Stimulated activated CD8-positive, alpha-beta memory T cell treated with anti-CD3 and anti-CD28 coated beads, Interleukin-7, amount 100 ng/mL, for 24 hours (primary cell): ENCODE measurements at places on chromosomes 16 and 17.

DNA sequence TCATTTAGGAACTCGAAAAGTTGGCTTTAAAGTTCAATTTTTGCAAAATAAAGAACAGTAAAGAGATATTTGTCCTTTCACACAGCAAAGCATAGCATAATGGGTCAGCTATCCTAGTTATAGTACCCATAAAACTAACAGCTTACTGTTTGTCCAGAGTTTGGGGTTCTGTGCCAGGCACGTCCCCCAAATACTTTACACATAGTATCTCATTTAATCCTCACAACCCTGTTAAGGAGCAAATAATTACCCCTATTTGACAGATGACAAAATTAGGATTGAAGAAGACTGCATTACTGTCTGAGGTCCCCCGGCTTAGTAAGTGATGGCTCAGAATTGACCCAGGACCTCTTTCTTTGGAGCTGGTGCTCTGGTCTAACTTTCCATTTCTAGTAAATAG is 52.6 kb downstream of the MYO1D start:
- DNase-seq, result no peak

- no peak for DNase-seq
Measured at GRCh38 chr16:84379709-84380362, 11.5 kb downstream of the ATP2C2 start.

- DNase-seq, result no peak
Measured at GRCh38 chr16:49021136-49021535, 260.5 kb downstream of the CBLN1 start.

DNA sequence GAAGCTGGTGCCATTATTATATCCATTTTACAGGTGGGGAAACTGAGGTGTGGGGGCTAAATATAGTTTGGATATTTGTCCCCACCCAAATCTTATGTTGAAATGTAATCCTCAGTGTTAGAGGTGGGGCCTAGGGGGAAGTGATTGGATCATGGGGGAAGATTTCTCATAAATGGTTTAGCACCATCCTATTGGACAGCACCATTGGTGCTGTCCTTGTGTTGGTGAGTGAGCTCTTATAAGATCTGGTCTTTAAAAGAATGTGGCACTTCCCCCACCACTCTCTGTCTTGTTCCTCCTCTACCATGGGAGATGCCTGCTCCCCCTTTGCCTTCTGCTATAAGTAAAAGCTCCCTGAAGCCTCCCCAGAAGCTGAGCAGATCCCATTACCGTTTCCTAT is 119.8 kb upstream of the SEC14L1 start:
- DNase-seq, result no peak

GRCh38 chr17:82560802-82561428 is 41.4 kb downstream of the FOXK2 start:
- DNase-seq, result no peak

- DNase-seq, result no peak
Measured at GRCh38 chr17:65183736-65184135, 46.6 kb downstream of the RGS9 start.

- no peak for DNase-seq
Measured at GRCh38 chr17:337453-337852, 15.2 kb downstream of the RPH3AL start.

GRCh38 chr16:12447556-12447955 is 356.1 kb downstream of the CPPED1 start:
- no peak for DNase-seq

- no peak for DNase-seq
Measured at GRCh38 chr16:62177351-62178203, 141.3 kb upstream of the CDH8 start.

GRCh38 chr17:4520894-4521600 is 22.4 kb downstream of the SPNS2 start:
- no peak for DNase-seq

- no peak for DNase-seq
Measured at GRCh38 chr17:35730400-35731005, 936 bp upstream of the RASL10B start.

DNA sequence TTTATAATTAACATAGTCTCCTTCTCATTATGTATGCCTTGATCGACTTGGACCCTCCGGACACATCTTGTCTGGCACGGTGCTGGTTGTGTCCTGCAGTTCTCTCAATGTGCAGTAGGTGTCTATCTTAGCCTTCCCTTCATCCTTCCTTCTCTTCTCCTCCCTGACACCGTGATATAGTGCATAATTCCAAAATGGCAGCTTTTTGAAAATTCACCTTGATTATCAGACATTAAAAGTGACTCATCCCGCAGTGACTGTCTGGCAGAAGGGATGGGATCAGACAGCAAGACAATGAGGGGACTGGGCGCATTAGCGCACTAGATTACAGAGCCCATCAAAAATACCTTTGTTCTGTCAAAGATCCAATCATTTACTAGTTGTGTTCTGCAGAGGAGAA is 70.0 kb upstream of the PMFBP1 start:
- no peak for DNase-seq

- no peak for DNase-seq
Measured at GRCh38 chr16:76371441-76371840, 94.2 kb downstream of the CNTNAP4 start.

- DNase-seq, result peak; percentile 33
Measured at GRCh38 chr17:17313350-17313991, 10.3 kb downstream of the NT5M start.

DNA sequence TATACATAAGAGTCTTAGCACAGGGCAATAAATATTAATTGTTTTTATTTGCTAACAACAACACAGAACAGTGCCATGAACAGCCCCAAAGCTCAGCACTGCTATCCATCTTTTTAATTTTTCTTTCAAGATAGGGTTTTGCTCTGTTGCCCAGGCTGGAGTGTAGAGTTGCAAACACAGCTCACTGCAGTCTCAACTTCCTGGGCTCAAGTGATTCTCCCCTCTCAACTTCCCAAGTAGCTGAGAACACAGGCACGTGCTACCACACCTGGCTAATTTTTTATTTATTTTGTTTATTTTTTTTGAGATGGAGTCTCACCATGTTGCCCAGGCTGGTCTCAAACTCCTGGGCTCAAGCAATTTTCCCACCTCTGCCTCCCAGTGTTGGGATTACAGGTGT is 47.6 kb upstream of the AKAP1 start:
- DNase-seq, result no peak

DNA sequence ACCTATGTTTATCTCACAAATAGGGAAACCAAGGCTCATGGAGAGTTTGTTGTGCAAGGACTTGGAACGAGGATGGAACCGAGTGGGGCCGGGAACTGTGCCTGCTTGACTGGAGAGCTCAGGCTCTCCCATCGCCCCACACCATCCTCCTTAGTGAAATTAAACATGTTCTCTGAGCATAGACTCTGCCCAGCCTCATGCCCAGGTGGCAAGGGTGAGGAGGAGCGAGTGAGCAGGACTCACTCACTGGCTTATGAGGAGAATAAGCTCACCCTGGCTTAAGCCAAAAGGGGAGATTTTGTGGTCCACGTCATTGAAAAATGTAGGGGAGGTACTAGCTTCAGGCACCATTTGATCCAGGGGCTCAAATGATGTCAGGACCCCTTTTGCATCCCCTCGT is 44.8 kb downstream of the NKD1 start:
- DNase-seq, result no peak

DNA sequence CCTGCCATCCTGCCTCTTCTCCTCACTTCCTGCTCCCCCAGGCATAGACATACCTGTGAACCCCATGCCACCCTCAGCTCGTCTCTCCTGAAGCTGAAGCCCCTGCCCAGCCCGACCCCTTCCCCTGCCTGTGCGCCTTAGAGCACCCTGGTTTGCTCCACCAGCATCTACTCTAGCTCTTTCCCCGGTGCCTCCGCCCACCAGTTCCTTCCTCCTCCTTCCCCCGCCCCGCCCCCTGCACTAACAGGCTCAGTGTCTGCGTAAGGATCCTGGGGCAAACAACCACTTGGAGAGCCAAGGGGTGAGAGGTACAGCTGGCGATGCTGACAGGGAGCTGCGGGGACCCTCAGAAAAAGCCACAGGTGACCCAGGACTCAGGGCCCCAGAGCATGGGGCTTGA is 1.9 kb downstream of the GPR142 start:
- DNase-seq, result peak; percentile 42

DNA sequence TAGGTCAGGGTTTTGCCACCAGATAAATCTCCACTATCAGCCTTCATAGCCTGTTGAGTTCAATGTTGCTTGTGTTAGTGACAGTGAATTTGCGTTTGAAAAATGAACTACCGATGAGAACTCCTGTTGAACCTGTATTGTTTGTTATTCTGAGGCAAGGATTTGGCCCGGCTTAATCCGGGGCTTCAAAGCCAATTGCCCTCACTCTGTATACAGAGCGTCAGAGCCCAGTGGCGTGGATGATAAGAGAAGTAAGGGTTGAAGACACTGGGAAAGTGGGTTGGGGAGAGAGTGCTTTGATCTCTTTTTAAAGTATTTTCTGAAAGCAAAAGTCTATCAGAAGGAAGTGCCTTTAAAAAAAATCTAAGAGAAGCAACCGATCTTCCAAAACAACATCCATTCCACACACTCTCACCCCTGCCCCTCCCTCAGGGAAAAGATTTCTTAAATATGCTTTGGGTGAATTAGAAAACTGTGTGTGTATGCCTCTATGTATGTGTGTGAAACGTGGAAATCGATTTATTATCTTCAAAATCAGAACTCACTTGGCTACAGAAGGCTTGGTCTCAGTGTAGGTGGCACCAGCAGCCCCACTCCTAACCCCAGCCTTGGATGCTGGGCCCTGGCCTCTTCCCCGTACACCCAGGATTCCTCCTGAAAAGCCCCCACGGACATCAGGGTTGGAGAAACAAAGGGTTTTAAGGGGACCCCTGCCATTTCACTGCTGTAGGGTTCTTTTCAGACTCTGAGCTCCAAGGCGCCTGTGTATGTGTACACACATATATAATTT is 8.8 kb downstream of the TBX4 start:
- no peak for DNase-seq

DNA sequence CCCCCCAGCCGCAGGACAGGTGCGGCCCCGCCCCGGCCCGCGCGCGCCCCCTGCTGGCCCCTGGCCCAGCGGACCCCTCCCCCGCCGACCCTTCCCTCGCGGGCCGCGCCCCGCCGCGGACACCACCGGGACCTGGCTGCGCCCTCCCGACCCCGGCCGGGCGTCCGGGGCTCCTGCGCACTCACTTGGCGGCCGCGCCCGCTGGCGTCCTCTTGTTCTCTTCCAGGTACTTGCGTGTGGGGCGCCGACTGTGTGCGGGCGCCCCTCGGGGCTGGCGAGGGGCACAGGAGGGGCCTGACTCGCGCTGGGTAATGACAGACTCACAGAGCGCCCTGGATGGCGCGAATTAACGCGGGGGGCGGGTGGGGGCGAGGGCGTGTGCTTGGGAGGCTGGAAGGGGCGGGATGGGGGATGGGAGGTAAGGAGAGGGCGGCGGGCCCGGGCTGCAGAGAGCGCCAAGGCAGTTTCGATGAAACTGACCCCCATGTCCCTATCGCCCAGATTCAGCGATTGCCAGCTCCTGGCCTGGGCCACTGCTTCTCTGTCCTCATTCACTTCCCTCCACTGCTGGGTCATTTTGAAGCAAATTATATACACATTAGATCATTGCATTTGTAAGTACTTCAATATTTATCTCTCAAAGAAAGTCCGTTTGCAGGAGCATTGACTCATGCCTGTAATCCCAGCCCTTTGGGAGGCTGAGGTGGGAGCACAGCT is 445 bp upstream of the DBNDD1 start:
- DNase-seq, result no peak

DNA sequence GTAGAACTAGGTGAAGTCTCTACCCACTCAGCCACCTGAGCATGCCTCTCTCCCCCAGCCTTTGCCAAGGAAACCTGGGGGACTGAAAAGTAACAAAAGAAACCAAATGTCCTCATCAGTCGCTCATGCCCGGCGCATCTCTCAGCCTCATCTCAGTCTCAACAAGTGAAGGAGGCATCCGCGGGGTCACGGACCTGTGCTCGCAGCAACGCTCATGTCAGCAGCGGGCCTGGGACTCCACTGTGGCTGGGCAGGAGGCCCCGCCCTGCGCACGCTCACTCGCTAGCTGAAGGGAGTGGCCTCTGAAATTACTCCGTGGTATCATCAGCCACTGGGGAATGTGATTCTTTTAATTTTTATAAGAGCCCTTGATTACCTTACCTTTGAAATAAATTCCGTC is 31.3 kb downstream of the MAP1LC3B start:
- no peak for DNase-seq
